ENCODE measurements at places on chromosomes 3 and 15. TPM values are rescaled to one million over a fixed set of nuclear protein-coding genes. Genes with fewer than 3 reads are reported as not detected.

The KLHL6 gene
- not detected for total RNA-seq

- DNase-seq, result no peak
These were observed 25.5 kb upstream of the MYO1E start for GRCh38 chr15:59398220-59398619.

The CXCR6 gene
- not detected for total RNA-seq

The MME gene
- total RNA-seq, result 1.5 TPM

GRCh38 chr3:110180733-110181132 lies 843.4 kb upstream of the DPPA4 start:
- DNase-seq, result no peak

DNA sequence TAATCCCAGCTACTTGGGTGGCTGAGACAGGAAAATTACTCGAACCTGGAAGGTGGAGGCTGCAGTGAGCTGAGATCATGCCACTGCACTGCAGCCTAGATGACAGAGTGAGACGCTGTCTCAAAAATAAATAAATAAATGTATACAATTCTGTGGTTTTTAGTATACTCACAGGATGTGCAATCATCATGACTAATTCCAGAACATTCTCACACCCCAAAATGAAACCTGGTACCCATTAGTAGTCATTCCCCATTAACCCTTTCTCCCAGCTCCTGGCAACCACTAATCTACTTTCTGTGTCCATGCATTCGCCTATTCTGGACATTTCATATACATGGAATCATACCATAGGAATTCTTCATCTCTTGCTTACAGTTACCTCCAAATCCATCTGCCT lies 44.5 kb downstream of the LRRFIP2 start:
- peak; percentile 17 for DNase-seq

DNA sequence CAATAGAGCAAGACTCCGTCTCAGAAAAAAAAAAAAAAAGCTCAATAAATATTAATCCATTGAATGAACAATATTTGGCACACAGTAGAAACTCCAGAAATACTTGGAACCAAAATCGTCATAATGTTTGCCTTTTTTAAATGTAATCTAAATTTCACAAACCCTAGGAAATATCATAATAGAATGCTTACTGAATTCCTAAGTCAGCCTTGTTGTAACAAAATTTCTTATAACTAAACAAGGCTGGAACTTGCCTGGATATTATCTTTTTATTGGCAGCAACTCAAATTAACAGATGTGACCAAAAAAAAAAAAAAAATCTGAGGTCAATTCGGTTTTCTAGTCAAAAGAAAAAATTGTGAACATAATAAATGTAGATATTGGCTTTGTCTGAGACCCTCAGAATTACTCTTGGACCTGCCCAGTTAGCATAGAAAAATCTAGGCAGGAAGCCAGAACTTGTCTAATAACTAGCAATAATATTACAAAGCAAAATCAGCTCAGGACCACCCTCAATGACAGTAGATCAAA lies 33.3 kb downstream of the GABPB1 start:
- DNase-seq, result no peak

DNA sequence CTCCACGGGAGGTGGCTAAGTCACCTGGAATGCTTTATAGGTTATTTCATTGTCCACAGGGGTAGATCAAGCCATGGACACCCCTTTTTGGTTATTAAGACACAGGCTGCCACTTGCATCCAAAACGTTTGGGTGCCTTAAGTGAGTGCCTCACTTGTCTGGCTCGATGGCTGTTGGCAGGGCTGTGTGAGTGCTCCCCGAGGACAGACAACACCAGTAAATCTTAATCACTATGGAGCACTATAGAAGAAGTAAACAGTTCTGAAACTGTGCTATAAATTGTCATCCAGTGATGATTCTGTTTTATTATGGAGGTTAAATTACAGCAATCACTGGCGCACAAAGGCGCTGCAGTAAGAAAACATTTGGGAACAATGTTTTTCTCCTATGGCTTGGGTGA lies 215.5 kb downstream of the CACNA2D3 start:
- DNase-seq, result no peak

Measured in Daoy (cell line).